ENCODE measurements at places on chromosomes 7 and 10. TPM values are rescaled to one million over a fixed set of nuclear protein-coding genes. Genes with fewer than 3 reads are reported as not detected.

The PRKCQ gene
- 45.7 TPM for total RNA-seq

DNA sequence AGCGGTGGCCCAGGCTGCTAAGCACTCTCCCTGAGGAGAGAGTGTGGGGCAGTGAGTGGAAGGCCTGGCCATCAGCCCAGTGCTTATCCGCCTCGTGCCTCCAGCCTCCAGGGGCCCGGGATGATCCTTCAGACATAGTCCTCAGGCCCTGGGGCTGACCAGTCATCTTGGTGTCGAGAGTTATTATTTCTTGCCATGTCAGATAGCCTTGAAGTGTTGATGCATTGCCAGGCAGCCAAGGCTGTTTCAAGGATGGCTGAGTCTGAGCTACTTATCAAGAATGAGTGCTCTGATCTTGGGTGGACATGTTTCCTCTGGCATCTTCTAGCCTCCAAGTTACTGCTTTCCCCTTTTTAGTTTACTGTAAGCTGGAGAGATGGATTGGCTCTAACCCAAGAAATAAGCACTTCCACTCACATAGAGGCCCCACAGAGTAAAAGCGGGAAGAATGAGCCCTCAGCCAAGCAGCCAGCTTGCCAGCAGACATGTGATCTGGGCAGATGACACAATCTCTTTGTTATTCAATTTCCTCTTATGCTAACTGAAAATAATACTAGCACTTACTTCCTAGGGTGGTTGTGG lies 136.5 kb upstream of the NAMPT start:
- DNase-seq = peak; percentile 94

DNA sequence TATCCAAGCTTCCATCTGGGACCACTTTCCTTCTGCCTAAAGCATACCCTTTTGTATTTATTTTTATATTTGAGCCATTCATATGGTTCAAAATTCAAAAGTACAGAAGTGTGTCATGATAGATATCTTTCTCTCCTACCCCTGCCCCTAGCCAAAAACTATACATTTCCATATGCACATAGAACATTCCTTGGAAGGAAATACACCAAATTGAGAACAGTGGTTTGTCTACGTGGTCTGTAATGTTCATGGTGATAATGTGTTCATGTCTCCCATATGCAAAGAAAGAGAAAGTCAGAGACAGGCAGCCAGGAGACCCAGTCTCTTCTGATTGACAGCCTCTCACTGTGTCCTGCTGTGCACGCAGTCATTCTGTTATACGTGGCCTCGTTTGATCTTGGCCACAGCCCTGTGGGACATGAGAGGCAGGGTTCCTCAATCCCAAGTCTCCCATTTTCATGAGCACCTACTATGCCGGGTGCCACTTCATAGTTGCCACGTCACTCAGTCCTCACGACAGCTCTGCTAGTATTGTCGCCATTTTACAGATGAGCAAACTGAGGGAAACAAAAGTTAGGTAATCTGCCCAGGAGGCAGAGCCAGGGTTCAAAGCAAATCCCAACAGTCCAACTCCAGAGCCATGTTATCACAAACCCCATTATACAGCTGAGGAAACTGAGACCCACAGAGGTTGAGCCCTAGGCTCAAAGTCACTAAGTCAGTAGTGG lies 8.0 kb upstream of the CDH23 start:
- DNase-seq = no peak

The ZNF37A gene
- total RNA-seq = 25.8 TPM

- no peak for DNase-seq
Observed at GRCh38 chr7:4944939-4945338, 14.0 kb downstream of the MMD2 start.
